ENCODE measurements at places on chromosomes 3 and 15.
A peak's percentile ranks its signal among the peaks of the same experiment; 100 is the strongest.

- no peak for DNase-seq
These were observed 32.7 kb downstream of the WDR76 start for GRCh38 chr15:43859546-43859945.

GRCh38 chr15:101426761-101427333 is 62.7 kb downstream of the PCSK6 start:
- no peak for DNase-seq

GRCh38 chr3:126955004-126955790 is 27.7 kb upstream of the PLXNA1 start:
- DNase-seq: no peak

- DNase-seq: peak; percentile 42
These were observed 2.7 kb downstream of the BCL6 start for GRCh38 chr3:187742351-187743171.

- DNase-seq: no peak
These were observed 13.9 kb upstream of the RYR3 start for GRCh38 chr15:33296856-33297255.

- no peak for DNase-seq
These were observed 220.3 kb downstream of the CACNA2D3 start for GRCh38 chr3:54342676-54343075.

DNA sequence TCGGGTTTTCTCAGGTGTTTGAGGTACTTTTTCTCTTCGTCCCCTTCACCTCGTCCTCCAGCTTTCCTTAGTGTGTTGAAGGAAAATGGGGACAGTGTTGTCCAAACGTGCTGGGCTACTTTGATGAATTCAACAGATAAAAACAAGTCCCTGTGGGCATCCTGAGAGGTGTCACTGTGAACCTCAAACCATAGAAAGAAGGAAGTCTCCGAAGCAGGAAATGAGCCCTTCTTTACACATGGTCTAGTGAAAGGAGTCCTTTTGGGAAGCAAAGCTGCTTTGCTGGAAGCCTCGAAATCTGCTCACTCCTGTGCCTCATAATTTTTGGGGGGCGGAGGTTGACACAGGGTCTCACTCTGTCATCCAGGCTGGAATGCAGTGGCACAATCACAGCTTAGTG is 10.6 kb downstream of the IL17RB start:
- DNase-seq: no peak

DNA sequence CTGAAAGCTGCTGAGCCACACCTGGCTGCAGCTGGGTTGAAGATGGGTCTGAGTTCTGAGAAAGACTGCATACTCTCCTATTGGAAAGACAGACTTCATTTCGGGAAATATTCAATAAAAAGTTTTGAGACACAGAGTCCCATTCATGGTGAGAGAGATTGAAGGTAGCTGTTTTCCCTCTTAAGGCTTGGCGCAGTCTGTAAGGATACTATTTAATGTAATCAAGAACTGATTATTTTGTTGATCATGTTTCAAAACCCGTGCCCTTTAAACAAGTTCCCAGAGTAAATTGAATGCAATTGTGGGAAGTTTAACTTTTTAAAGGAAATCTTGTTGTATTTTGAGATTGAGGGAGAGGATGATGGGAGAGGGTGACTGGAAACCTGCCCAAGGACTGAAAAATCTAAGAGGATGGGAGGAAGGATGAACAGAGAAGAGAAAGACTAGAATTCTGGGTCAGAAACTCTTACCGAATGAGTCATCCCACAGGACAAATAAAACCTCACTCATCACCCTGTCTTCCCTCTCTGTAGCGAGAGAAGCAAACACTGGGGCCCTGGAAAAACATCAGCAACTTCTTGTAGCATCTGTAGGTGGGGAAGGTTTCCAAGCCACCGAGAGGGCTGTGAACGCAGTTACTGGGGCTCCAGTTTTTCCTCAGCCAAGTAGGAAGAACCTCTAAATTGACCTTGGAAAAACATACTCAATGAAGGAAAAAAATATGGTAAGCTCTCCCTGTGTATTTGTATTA is 193.2 kb upstream of the TPRG1 start:
- no peak for DNase-seq

- DNase-seq: no peak
These were observed 898 bp downstream of the SMAD3 start for GRCh38 chr15:67066041-67066958.

GRCh38 chr3:72213296-72214065 is 428.5 kb upstream of the PROK2 start:
- no peak for DNase-seq

DNA sequence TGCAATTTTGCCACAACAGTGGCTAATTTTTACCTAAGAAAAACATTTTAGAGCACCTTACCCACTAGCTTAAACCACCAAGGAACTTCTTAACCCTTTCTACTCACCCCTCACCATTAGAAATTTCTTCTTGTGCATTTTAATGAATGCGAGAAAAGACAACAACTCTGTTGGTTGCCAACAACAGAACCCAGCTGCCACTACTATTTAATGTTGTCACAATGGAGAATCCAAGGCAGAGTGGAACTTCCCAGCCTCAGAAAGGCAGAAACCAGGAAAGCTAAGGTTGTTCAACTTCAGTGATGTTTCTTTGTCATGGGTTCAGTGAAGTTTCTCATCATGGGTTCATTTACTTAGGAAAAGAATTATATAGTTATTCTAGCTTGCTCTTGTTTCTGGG is 325.2 kb upstream of the ARL6 start:
- no peak for DNase-seq

GRCh38 chr3:69890691-69891090 is 108.8 kb upstream of the SAMMSON start:
- DNase-seq: no peak

DNA sequence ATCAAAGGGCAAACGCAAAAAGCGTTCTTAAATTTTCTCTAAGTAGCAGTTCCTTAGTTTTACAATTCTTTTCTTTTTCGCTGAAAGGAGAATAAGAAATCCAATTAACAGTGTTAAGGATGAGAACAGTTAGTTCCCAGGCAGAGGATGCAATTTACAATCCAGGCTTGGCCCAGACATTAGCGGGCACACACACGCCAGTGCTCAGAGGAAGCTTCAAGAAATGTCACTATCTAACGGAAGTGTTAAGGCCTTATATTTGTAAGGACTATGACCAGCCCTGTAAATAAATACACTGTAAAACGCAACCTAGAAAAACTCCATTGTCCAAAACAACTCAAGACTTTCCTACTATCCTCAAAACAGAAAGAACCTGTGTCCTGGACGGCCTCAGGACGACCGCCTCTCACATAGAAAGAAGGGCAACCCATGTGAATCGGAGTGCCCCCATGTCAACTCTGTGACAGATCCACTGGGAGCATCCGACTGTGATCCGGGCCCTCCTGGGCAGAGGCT is 1.3 kb downstream of the ACAP2 start:
- DNase-seq: no peak

- DNase-seq: no peak
These were observed 23.9 kb downstream of the FAM174B start for GRCh38 chr15:92631721-92632120.

DNA sequence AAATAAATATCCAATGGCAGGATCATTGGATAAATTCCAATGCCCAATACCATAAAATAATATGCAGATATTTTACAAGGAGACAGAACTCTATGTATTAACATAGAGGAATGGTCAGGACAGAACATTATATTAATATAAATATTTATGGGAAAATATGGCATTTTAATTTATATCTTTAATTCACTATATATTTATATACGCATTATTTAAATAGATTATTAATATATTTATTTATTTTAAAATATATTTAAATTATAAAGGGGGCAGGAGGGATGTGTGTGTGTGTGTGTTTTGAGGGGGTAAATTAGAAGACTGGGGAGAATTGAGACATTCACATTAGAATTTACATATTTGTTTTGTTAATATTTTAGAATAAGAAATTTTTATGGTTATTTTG is 31.6 kb upstream of the CNTN3 start:
- DNase-seq: no peak

DNA sequence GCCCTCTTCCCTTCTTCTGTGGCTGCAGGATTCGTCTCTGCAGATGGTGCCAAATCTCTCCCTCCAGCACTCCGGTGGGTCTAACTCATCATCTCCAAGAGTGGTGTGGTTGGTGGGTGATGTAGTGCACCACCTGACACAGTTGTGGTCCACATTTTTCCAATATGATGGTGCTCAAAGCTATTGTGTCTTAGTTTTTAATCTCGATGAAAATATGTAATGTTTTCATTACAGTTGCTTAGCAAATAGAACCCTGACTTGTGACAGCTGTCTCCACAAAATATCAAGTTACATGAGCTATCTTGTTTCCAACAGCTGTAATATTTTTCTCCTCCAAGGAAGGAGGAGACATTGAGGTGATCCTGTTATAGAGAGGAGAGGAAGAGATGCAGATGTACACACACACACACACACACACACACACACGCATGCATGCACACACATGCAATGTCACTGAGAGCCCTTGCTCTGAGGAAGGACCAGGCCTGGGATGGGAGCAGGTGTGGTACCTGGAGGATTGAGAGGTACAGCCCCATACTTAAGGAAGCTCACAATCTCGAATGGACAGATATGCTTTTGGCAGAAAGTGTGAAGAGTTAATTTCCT is 15.7 kb upstream of the ESYT3 start:
- no peak for DNase-seq

GRCh38 chr15:53129121-53129904 is 339.2 kb upstream of the ONECUT1 start:
- DNase-seq: no peak

GRCh38 chr15:58473724-58474123 is 41.9 kb downstream of the LIPC start:
- peak; percentile 24 for DNase-seq

DNA sequence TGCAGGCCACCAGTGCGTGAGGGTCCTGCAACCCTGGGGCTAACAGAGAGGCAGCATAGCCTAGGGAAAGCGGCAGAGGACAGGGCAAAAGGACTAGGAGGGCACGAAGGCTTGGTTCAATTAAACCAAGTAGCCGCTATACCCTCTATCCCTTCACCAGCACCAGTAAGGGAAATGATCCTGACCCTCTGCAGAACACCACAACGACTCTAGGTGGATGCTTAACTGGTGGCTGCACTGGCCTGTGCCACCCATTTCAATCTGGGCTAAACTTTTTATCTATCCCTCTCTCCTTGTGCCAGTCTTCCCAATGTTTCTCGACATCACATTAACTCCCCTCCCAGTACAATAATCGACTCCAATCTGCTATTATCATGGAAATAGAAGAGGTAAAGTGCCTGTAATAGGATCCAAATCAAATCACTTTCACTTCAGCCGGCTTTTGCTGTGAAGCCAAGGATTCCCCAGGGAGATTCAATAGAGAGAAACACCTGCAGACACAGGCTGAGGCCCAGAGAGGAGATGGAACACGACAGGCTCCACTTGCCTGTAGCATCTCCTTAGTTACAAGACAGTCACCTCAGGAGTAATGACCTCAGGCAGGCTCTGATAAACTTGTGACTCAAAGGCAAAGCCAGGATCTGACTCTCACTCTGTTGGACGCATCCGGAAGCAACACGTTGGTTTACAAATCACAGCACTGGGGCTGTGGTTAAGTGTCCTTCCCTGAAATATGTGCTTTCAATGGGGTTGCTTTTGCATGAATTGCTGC is 791.6 kb upstream of the ARRDC4 start:
- DNase-seq: no peak

GRCh38 chr3:56192001-56192400 is 276.3 kb downstream of the ERC2 start:
- no peak for DNase-seq

- DNase-seq: no peak
These were observed 41.3 kb downstream of the ARNT2 start for GRCh38 chr15:80445300-80446041.

DNA sequence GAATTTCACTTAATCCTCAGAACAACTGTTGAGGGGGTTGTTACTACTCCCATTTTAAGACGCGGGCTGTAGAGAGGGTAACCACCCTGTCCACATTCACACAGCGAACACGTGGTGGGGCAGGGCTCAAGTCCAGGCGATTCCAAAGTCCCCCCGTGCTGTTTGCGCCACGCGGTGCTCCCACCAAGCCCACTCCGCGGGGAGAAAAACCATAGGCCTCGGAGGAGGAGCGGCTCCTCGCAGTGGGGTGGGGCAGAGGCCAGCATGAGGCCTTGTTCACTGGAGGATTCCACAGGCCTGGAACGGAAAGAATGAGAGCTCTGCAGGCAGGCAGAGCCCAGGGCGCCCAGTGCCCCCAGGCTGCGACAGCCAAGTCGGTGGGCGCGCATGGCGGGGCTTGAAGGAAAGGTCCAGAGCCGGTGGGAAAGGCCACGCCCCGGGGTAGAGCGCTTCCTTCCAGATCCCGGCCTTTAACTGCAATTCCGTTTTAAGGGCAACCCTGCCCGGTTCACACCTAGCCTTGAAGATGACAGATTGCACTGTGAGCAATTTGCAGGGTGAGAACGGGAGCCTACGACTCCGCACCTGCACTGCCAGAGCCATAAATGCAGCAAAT is 161.8 kb upstream of the TBL1XR1 start:
- peak; percentile 52 for DNase-seq
